ENCODE measurements at places on chromosomes 7 and 10.

- DNase-seq: no peak
These were observed 276.7 kb upstream of the MEOX2 start for GRCh38 chr7:15963206-15963605.

GRCh38 chr7:1253681-1254181 is 21.1 kb downstream of the UNCX start:
- no peak for DNase-seq

DNA sequence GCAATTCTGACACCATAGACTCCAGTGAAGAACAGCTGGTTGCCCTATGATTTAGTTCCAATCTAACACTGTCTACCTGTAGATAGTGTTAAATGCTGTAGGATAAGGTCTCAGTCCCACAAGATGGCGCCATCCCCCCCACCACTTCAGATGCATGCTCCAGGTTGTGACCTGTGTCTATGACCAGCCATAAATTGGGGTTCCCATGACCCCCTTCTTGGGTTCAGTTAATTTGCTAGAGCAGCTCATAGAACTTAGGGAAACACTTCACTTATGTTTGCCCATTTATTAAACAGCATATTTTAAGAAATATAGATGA is 13.1 kb downstream of the CCSER2 start:
- no peak for DNase-seq

GRCh38 chr7:78203042-78203720 is 404.6 kb downstream of the PHTF2 start:
- no peak for DNase-seq

DNA sequence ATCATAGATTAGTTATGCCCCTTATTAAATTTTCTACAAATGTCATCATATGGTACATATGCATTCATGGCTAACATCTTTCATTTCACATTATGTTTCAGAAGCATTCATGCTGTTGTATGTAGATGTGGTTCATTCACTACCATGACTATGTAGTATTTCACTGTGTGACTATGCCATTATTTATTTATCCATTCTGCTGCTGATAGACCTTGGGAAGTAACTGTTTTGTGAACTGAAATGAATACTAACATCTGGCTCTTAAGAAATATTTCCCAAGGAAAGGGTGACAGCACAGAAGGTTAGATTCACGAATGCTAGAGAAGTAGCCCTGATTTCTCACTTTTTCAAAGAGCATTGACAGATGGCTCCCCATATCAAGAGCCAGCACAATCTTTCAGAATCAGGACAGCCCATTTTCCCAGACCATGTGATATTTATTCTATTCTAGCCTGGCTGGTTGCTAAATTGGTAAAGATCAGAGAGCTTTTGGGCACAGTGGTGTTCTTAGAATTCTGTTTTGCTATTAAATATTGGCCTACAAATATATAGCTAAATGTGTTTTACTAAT is 157.4 kb downstream of the DYNC1I1 start:
- DNase-seq: no peak

GRCh38 chr7:28980451-28981160 is 22.5 kb upstream of the TRIL start:
- no peak for DNase-seq

- DNase-seq: no peak
These were observed 43.2 kb downstream of the MYO1G start for GRCh38 chr7:44935583-44935982.

- DNase-seq: no peak
These were observed 132.4 kb upstream of the PTN start for GRCh38 chr7:137475966-137476365.

DNA sequence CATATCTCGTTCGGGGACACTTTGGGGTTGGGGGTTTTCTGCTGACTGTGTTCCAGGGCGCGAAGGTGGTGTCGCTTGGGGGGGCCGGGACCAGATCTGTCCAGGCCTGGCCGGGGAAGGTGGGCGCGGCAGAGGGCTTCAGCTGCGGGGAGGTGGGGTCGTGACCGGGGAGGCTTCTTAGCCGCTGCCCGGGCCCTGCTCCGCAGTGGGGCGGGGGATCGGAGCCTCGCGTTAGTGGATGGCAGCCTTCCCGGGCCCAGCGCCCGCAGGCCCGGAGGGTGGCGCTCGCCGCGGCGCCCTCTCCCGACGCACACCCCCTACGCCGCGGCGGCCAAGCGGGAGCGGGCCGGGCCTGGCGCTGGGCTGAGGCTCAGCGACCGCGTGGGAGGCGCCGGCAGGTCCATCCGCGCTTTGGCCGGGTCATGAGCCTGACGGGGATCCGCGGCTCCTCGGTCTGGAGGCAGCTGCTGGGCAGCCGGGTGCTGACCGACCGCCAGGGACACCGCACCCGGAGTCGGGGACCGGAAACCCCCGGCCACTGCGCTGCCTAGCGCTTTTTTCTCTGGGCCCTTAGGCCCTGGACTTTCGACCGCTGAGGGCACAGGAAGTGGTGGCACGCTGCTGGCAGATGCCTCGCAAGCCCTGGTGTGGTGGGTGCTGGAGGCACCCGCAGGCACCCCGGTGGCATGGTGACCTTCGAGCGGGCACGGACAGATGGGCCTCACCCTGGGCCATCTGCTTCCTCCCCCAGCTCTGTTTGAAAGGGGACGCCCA is 1.2 kb downstream of the AGAP3 start:
- DNase-seq: peak; percentile 49

- DNase-seq: no peak
These were observed 107.7 kb downstream of the CACNA2D1 start for GRCh38 chr7:82335927-82336326.

GRCh38 chr7:38245409-38245977 is 27.9 kb downstream of the TARP start:
- no peak for DNase-seq

DNA sequence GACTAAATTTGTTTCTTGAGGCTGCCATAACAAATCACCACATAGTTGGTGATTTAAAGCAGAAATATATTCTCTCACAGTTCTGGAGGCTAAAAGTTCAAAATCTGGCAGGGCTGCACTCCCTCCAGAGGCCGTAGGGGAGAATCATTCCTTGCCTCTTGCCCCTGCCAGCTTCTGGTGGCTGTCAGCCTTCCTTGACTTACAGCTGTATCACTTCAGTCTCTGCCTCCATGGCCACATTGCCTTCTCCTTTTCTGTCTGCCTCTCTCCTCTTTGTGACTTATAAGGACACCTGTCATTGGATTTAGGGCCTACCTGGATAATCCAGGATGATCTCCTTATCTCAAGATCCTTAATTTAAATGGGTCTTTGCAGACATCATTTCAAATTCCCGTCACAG is 5.8 kb upstream of the LRRC4 start:
- DNase-seq: no peak

- no peak for DNase-seq
These were observed 50.6 kb downstream of the PRTFDC1 start for GRCh38 chr10:24901686-24902399.

- DNase-seq: no peak
These were observed 45.3 kb upstream of the FAM133B start for GRCh38 chr7:92635538-92635937.

DNA sequence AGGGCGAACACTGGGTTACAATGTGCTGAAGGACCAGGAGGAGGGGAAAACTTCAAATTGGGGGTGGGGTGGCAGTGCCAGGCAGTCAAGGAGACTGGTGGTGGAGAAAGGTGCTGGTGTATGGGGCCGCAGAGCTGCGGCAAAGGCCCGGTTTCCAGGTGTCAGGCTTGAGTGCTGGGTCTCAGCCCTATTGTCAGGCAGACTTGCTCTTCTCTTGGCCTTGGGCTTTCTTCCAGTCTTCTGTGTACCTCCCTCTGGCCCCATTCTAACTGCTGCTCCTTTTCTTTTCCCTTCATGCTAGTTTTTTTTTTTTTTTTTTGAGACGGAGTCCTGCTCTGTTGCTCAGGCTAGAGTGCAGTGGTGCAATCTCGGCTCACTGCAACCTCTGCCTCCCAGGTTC is 51.0 kb downstream of the POLR3A start:
- no peak for DNase-seq

DNA sequence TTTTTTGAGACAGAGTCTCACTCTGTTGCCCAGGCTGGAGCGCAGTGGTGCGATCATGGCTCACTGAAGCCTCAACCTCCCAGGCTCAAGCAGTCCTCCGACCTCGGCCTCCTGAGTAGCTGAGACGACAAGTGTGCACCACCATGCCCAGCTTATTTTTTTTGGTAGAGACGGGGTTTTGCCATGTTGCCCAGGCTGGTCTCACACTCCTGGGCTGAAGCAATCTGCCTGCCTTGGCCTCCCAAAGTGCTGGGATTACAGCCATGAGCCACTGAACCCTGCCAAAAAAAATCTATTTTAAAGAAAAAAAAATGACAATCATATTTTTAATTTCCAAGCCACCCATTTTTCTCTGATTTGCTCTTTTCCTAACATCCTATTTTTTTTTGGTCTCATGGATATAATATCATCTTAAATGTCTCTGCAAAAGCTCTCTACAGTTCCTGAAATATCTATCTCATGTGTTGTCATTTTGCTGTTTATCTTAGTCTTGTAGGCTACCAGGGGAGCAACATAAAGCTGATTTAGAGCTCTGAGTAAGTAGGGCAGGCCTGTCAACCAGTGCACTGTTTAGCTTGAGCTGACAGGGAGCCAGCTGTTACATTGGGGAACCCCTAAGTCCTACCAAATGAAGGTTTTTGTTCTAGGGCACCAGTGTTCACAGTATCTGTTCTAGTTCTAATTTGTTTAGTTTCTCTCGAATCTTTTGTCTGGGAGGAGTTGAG is 29.9 kb upstream of the HBP1 start:
- DNase-seq: no peak

- DNase-seq: no peak
These were observed 140.1 kb upstream of the JCAD start for GRCh38 chr10:30199376-30200016.

- no peak for DNase-seq
These were observed 28.5 kb downstream of the NAPEPLD start for GRCh38 chr7:103120362-103120761.

- no peak for DNase-seq
These were observed 79.3 kb upstream of the AFAP1L2 start for GRCh38 chr10:114483575-114483974.

DNA sequence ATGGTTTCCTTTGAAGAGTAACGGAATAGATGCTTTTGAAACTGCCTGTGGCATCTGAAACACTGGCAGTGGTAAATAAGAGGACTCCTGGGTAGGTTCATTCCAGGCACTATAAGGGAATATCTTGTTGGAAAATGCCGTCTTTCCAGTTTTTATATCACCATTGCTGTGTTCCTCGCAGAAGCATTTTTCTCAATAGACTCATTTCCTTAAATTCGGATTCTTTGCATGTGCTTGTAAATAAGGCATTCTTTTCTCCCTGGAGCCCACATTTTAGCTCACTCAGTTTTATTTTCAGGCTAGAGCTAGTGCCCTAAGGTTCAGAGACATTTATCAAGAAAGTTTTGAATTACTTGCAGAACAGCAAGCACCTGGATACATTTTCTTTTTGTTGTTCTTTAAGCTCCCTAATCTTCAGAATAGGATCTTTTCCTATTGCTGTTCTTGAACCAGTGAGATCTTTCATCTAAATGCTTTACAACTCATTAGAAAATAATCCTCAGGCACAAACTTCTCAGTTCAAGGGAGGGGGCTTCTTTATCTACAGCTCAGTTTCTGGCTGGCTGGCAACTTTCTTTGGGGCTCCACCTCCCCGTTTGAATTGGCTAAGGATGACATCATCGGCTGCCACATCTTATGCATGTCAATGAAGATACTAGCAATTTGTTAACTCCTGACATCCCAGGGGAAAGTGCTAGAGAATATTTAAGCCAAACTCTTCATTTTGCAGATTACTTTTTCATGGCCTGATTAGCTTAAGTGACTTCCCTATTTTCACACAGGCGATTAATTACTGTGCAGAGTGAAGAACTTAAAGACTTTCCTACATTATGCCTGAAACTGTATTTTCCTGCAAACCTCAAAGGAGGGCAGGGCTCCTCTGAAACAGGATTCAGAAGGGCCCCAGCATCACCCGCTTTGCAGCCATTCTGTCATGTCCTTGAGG is 133.7 kb upstream of the RSU1 start:
- peak; percentile 6 for DNase-seq

- DNase-seq: no peak
These were observed 15.6 kb downstream of the MBL2 start for GRCh38 chr10:52756966-52757365.

DNA sequence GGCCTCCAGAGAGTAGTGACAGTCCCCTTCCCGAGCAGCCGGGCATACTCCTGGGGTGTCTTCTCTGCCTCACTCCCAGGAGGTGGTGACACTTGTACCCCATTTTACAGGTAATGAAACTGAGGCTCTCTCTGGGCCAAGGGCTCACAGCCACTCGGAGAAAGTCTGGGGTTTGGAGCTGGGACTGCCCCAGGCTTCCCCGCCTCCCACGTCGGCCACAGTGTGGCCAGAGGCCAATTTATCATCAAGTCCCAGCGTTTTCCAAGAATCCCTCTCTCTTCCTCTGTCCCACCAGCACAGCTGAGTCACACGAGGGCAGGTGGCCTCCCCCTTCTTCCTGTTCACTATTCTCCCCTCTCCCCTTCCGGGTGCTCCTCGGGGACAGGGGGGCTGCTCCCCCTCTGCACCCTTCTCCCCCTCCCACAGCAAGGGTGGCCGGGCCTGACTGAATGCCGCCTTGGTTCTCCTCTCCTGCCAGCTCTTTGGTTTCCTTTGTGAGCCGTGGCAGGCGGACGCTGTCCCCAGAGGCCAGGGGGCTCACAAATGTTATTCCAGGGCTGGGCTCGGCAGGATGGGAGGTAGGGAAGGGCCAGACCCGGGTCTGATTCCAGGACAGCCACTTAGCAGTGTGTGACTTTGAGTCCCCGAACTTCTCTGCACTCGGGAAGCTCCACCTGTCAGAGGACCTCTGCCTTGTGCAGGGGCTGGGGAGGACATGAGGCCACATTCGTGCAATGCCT is 17.7 kb downstream of the CLIP2 start:
- no peak for DNase-seq

Data from stimulated activated CD4-positive, alpha-beta T cell treated with anti-CD3 and anti-CD28 coated beads, Interleukin-4, amount 100 ng/mL, for 1 hour (primary cell).